Activated CD4-positive, alpha-beta T cell treated with anti-CD3 and anti-CD28 coated beads, Interleukin-2, amount 50 U/mL, for 4 hours (primary cell): ENCODE measurements at places on chromosomes 2 and 18.

GRCh38 chr2:136381722-136382633 is 264.0 kb upstream of the CXCR4 start:
- DNase-seq, result peak; percentile 27

GRCh38 chr18:48723837-48724236 is 185.0 kb downstream of the CTIF start:
- no peak for DNase-seq

- no peak for DNase-seq
Measured at GRCh38 chr2:239803766-239804115, 221.4 kb downstream of the NDUFA10 start.

DNA sequence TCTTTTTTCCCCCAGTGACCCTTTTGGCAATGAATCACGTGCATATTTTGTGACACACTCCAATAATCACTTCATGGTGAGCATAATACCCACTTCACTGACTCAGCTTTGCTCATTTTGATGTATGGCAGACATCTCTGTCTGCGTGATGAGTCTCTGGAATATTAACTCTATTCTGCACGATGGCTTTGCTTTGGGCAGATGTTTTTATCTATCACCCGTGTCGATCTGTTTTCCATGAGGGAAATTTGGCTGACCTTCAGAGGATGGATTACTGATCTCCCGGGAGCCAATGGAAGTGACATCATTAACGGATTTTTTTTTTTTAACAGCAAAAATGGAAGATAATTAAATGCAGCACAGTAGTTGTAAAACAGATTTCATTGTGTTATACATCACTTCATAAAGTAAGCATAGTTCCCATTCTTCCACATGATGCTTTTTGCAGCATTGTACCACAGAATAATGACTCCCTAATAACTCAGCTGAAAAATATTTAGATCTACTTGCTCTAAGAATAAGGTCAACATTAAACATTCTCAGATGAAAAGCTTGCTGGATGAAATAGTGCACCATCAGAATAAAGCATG is 29.8 kb downstream of the CDC42EP3 start:
- DNase-seq, result no peak

DNA sequence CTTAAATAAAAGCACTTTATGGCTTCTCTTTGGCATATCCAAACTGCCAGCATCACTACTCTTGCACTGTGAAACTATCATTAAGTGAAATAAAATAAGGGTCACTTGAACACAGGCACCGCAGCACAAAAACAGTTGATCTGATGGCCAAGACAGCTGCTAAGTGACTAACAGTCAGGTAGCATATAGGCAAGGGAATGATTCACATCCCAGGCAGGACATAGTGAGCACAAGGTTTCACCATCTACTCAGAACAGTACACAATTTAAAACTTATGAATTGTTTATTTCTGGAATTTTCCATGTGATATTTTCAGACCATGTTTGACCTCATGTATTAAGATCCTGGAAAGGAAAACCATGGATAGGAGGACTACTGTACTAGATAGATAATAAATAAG is 214.2 kb downstream of the MREG start:
- DNase-seq, result no peak

DNA sequence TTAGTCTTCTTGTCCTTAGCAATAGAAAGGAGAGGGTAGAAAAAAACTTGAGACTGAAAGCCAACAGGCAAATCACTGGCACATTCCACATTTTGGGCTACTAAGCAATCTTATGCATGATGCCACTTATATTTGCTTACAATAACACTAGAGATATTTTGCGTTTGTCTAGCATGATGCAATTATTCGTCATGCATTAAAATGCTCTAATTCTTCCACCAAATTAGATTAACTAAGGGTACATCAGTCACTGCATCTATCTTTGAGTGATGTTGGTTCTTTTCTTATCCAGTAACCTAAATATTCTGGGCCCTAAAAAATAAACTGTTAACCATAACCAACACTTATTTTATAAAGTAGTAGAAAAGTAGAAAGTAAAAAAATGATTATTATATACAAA is 1311.7 kb upstream of the CDH2 start:
- no peak for DNase-seq

GRCh38 chr2:46308629-46309028 is 11.4 kb downstream of the EPAS1 start:
- DNase-seq, result no peak

DNA sequence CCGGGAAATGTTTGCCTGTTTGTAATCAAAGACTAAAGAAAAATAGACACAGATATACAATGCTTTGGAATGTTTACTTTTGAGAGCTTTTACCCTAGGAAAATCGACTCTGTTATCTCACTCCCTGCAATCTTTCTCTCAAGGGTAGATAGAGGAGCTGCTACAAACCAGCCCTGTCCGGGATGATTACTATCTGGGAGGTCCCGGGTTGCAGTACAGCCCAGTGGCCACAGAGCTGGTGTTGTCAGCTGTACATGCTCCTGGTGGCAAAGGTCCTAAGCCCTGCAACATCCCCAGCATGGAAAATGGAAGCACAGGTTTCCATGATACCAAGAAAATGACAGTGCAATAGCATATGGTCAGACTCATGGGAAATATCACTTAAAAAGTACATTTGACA is 570.5 kb upstream of the SOX11 start:
- no peak for DNase-seq

GRCh38 chr2:124663645-124663997 is 638.5 kb downstream of the CNTNAP5 start:
- DNase-seq, result no peak

DNA sequence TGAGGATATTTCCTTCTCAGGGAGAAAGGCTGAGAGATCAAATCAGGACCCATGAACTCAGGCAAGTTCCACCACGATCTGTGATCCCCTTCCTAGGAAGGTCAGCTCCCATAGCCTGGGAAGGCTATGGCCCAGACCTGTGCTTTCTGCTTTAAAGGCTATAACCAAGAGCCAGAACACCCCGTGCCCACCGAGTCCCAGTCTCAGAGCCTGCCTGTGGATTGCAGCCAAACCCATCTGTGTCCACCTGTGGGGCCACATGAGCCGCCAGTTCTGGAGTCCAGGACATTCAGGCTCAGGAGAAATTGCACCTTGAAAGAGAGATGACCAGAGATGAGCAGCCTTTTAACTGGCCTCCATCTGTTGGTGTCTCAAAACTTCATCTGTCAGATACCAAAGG is 46.9 kb downstream of the MAL start:
- DNase-seq, result no peak

DNA sequence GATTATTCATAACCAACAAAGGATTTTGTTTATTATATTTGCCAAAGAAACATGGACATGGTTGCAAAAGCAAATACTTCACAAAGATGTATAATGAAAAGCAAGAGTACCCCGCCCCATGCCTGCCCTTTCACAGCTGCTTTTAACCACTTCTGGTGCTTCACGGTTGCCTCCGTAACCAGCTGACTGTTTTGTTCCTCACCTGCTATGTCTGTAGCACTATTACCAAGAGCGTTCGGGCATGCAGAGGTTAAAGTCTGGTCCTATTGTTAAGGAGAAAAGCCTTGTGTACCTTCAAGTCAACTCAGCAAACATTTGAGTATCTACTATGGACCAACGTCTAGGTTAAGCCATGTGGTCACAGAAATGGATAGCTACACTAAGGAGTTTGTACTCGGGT is 115.2 kb upstream of the FOSL2 start:
- DNase-seq, result no peak

GRCh38 chr2:200814917-200815316 is 3.2 kb downstream of the BZW1 start:
- no peak for DNase-seq

DNA sequence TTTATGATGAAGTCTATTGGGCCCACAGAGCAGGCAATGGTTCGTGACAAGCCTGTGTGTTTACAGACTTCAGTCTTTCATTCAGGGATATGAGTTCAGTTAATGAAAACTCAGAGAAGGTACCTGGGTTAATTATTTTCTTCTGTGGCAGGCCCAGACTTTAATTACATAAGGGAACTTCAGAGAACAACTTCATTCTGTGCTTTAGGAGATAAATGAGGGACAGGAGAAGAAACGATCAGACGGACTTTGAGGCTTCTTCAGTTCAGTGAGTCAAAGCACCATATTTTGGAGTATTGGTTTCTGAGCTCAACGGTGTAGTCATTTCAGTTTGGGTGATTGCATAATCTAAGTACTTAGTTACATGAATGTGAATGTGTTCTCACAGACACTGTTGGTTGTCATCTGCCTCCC is 203.0 kb upstream of the KCNJ3 start:
- no peak for DNase-seq

GRCh38 chr2:57728691-57729090 is 317.9 kb upstream of the VRK2 start:
- DNase-seq, result no peak

GRCh38 chr2:53848062-53848461 is 11.7 kb downstream of the GPR75 start:
- DNase-seq, result no peak

- DNase-seq, result no peak
Measured at GRCh38 chr2:45776160-45776955, 124.9 kb downstream of the PRKCE start.

DNA sequence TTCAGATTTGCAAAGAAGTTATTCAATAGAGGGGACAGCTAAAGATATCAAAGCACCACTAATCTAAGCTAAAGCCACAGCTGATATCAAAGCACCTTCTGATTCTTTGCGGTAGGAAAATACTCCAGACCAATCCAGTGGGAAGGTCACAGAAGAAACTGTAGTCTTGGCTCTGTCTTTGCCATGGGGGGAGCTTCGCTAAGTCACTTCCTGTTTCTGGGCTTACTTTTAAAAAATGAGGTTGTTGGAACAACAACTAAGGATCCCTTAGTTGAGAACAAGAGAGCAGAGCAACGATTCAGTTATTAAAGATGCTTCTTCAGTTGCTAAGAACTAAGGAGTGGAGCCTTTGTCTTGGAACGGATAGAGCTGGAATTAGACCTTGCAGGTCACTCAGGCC is 12.2 kb downstream of the LPIN1 start:
- no peak for DNase-seq

DNA sequence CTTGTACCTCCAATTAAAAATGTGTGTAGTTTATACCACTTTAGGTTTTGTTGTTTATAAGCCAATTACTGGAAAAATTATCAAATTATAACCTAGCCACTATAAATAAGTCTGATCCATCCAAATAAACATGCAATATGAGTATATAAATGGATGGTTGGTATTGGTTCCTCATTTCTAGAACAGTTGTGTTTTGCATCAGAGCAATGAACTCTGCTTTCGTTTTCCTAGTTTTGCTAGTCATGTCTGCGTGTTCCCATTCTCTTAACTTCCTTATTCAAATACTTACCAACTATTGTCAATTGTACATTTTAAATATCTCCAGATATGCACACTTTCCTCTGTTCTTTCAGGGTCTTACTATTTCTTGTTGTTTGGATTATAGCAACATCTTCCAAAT is 641.7 kb downstream of the NR4A2 start:
- no peak for DNase-seq

GRCh38 chr2:156447761-156448160 is 11.6 kb downstream of the GPD2 start:
- DNase-seq, result no peak

DNA sequence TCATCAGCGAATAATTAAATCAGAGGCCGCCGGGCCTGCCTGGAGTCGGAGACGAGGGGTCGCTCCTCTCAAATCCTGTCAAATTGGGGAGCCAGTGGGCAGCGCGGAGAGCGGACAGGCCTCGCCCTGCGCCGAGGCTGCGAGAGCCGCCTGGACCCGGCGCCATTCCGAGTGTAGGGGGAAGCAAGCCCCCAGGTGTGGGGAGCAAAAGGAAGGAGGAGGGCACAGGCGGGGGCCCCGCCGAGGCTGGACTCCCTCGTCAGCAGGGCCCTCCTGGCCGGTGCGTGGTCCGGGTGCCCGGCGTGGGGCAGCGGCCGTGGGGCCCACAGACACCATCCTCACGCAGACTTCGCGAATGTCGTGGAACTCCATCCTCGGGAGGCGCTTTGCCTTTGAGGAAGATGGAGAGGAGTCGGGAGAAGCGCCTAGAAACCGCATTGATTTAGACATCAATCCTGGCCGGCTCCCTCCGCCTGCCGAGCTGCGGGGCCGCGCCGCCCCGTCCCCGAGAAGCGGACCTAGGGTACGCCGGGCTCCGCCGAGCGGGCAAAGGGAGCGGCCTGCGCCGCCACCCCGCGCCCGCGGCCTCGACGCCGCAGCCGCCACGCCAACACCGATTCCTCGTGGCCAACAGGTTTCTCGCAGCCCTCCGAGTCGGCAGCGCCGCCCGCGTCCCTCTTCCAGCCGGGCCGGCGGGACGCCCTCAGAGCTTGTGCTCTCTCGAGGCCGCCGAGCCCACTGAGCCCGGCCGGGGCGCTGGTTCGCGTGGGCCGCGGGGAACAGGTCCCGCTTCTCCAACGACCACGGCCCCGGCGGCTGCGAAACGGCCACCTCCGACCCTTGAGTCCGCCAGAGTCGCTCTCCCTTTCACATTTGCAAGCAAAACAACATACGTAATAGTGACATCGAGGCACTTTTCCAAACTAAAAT is 6.7 kb upstream of the ONECUT2 start:
- DNase-seq, result no peak

DNA sequence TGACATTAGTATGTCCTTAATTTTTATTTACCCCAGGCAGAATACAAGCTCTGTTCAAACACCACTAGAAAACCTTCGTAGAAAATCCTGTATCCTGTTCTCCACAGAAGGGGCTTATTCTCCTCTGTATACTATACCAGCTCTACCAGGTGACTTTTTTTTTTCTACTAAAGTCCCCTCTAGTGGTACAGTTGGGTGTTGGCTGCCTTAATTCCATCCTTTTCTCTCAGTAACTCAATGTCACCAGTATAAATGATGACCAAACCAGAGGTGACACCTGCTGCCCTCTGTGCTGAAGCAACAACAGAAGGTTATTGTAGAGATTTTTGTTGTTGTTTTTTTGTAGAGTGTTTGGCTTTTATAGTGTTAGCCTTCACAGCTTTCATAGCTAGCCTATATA is 1322.0 kb downstream of the LRP1B start:
- DNase-seq, result no peak

DNA sequence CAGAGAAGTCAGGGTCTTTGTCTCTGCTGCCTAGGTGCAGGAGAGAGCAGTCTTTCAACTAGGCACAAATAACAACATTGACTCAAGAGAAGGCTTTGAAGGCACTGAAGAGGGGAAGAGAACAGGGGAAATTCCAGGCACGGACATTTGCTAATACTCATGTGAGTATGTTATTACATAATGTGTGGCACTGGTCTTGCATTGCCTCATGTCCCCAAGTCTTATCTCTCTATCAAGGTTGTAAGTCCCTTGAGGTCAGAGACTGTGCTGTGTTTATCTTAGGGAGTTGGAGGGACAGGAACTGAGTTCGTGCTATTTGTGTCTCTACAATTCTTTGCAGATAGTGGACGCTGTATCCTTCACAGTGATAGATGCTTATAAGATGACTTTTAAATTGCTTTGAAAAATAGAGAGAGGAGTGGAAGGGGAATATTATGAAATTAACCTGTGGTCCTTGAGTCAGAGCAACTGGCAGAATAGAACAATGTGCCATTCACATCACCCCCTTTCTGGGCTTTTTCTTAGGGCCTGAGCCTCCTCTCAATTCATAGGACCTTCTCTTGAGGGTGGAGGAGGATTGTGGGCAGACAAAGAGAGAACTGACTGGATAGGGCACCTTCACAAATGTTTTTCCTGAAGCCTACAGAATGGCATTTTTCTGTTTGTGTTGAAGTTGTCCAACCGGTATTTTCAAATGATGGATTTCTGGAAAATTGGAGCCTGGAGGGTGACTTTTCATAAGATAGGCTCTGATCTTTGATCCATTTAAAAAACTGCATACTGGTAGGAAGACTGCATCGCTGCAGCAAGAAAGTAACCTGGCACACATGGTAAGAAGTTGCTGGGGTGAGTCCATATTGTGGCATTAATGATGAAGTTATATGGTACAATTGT is 96.6 kb upstream of the CXCR4 start:
- DNase-seq, result no peak

GRCh38 chr2:109210431-109211200 is 81.6 kb downstream of the SH3RF3 start:
- no peak for DNase-seq

GRCh38 chr2:120108749-120109148 is 95.9 kb downstream of the EPB41L5 start:
- DNase-seq, result no peak
